Tongue (tissue), 3 donors: ENCODE measurements at places on chromosomes 5 and 9. TPM values are rescaled to one million over a fixed set of nuclear protein-coding genes. Genes with fewer than 3 reads are reported as not detected.

Gene ADAMTS12
- 28.7 TPM for total RNA-seq

Gene RGS7BP
- 2.2 TPM for total RNA-seq

Gene PCDHA1
- not detected for total RNA-seq

DNA sequence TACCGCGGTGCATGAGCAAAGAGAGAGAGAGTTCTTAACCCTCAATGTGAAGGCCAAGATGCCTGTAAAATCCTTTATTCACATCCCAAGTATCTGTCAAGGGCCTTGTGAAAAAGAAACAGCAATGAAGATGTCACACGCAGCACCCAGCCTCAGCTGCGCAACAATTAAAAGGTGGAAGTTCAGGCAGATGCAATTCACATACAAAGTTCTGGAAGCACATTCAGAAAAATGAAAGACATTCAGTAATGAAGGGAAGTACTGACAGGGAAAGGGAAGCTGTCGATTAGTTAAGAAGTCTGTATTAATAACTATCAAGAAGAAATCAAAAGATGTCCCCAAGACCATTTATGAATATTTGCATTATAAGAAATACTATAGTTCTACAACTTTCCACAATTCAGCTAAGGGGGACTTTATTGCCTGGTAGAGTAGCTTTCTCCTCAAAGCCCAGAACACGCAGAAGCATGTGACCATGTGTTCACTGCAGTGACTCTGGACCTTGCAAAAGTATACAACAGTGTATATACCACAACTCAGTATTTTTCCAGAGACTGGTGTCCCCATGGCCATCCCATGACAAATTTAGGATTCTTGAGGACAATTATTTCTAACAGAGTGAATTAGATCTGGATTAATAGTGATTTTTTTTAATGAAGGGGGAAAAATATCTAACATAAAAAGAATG lies 137.5 kb downstream of the CDK5RAP2 start:
- DNase-seq = peak; percentile 11

GRCh38 chr5:9160747-9161146 lies 385.1 kb downstream of the SEMA5A start:
- DNase-seq = no peak

DNA sequence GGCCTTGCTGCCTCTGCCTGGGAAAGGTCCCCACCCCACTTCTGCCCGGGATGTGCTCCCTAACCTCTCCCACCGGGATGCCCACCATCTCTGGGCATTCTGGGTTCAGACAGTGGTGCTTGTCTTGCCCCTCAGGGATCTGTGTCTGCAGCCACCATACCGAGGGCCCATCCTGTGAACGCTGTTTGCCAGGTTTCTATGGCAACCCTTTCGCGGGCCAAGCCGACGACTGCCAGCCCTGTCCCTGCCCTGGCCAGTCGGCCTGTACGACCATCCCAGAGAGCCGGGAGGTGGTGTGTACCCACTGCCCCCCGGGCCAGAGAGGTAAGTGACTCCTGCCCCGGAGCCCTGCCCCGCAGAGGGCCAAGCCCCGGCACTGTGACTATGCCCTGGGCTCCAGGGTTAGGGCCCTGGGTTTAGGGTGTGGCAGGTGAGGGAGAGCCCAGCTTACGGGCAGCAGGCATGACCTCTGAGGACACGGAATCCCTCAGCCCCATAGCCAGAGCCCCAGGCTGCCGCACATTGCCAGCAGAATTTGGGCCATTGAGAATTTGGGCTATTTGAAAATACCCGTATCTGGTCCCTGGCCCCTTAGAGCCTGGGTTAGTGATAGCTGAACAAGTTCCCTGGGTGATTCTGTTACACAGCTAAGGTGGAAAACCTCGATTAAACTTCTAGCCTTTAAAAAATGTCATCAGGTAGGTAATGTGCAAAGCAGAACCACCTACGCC lies 35.3 kb upstream of the AIF1L start:
- DNase-seq = no peak

Gene NUTM2F
- total RNA-seq = not detected

Gene CER1
- not detected for total RNA-seq

- no peak for DNase-seq
These were observed 126.3 kb downstream of the TLE1 start for GRCh38 chr9:81563020-81563407.

Gene TRIM36
- total RNA-seq = 1.8 TPM

GRCh38 chr9:134192951-134193731 lies 28.8 kb upstream of the RNU6ATAC start:
- DNase-seq = peak; percentile 51

DNA sequence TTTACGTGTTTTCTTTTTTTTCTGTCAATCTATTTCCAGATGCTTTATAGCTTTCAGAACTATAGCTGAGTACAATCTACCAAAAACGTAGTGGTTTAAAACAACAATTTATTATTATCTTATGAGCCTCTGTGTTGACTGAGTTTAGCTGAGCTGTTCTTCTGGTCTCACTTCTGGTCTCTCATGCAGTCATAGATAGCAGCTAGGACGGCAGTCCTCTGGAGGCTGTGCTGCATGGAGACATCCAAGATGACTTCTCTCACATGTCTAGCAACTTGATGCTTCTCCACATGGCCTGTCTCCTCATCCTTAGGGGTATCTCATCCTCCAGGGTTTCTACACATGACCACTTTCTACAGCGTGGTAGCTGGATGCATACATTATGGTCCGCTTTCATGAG lies 22.0 kb upstream of the RAD23B start:
- DNase-seq = no peak

DNA sequence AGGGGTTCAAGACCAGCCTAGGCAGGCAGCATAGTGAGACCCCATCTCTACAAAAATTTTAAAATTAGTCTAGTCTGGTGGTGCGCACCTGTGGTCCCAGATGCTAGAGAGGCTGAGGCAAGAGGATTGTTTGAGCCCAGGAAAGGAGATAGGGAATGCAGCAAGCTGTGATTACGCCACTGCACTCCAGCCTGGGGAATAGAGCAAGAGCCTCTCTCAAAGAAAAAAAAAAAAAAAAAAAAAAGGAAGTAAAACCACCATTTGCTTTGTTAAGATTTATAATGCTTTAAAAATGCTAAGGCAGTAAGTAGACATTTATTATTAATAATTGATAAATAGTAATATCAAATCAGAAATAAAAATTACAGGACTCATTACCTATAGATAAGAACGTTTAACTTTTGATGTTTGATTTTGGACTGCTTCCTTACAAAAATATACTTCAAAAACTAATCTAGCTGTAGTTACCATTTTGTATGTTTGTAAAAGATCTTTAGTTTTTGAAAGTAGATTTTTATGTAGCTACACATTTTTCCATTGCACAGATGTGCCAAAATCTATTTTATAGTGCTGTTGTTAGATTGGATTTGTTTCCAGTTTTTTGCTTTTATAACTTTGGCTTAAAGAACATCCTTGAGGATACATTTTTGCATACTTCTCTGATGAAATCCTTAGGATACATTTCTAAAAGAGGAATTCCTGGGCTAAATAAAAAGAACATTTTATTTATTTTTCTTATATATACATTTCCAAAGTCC lies 86.4 kb downstream of the INIP start:
- DNase-seq = peak; percentile 28

DNA sequence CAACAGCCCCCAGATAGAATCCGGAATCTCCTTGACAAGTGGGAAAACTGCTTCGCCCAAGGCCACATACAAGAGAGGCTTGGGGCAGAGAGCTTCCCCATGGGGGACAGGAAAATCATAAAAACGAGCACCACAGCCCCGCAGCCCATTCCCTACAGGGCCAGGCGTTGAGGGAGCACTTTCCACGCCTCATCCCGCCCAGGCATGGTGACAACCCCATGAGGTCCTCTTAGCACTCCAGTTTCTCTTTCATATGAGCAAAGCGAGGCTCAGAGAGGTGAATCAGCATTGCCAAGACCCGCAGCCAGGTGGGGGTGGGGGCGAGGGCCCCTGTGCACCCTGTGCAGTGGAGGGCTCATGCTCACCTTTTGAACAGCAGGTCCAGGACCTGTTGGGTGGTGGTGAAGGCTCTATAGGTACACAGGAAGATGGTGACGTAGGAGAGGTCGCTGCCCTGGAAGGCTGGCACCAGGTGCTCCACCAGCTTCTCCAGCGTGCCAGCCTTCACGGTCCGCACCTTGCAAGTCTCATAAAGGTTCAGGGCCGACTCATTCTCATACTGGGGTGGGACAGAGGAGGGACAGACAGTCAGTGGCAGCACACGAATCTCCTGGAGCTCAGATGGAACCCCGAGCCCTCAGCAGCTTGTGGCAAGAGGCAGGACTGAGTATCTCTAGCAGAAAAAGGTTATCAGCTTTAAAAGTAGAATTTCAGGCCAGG lies 10.9 kb downstream of the RALGDS start:
- DNase-seq = no peak

Gene CTXN3
- 4.6 TPM for total RNA-seq

Gene STPG3
- not detected for total RNA-seq

Gene TMED7
- total RNA-seq = 107 TPM

- no peak for DNase-seq
These were observed 22.6 kb upstream of the LMX1B start for GRCh38 chr9:126591083-126591482.

DNA sequence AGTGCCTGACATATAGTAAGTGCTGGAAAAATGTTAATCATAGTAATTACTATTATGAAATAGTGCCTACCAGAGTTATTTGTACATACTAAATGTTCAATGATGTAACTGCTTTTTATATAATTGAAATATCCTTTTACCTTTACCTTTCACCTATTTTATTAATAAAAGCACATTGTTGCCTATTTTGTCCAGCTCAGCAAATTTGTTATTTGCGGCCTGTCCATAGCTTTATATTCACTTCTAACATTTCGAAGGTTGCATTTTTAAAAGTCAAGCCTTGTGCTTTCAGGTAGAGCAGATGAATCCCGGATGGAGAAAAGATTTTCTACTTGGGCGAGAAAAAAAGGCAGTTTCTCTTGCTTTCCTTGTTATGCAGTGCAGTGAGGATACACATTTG lies 119.3 kb downstream of the TLE1 start:
- DNase-seq = no peak

GRCh38 chr9:92561374-92562330 lies 25.9 kb upstream of the ECM2 start:
- peak; percentile 59 for DNase-seq

- no peak for DNase-seq
These were observed 16.2 kb downstream of the PRRC2B start for GRCh38 chr9:131410044-131410491.

DNA sequence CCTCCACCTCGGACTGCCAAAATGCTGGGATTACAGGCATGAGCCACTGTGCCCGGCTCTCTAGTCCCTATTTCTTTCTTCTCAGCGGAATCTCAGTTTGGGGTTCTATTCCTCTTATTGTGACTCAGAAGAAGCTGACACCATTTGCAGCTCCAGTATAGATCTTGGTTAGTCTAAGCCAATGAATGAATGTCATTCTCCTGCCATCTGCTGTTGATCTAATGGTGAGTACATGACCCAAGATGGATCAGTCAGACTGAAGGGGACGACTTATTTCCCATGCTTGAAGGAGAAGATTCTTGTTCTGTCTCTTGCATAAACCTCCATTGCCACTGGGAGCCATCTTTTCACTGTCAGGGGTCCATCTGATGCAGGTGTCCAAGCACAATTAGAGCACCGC lies 76.0 kb upstream of the KLF9 start:
- no peak for DNase-seq

GRCh38 chr5:117255211-117256027 lies 680.8 kb upstream of the SEMA6A start:
- peak; percentile 28 for DNase-seq

DNA sequence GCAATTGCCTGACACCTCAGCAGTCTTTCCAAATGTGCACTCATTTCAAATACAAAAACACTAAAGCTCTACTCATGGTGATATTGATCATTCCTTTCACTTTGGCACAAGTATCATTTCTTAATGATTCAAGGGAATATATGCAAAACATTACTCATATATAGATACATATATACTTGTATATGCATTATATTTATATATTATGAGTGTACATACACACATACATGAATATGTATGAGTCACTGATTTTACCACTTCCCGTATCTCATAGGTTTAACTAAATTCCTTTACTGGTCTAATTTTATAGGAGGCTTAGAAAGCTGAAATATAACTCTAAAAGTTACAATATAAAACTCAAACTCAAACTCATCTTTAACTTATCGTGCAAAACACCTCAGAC lies 156.5 kb downstream of the CDH9 start:
- DNase-seq = no peak

- DNase-seq = no peak
These were observed 419.7 kb downstream of the CHSY3 start for GRCh38 chr5:130323804-130324454.

- DNase-seq = no peak
These were observed 39.3 kb upstream of the KIAA1958 start for GRCh38 chr9:112447283-112447761.

Gene FGF18
- 3.9 TPM for total RNA-seq

Gene IL3
- total RNA-seq = not detected

DNA sequence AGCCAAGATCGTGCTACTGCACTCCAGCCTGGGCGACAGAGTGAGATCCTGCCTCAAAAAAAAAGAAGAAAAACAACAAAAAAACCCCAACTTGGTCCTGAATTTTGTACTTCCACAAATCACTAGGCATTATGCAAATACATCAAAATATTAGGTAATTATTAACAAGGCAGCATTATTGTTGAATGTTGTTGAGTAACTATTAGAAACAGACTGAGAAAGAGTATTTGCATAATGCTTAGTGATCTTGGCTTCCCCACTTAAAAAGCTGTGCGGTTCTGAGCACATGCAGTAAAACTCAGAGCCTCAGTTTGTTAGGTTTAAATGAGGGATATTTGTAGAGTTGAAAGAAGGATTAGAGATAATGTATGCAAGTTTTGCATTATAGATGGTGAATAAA lies 64.2 kb downstream of the SCAMP1 start:
- no peak for DNase-seq

DNA sequence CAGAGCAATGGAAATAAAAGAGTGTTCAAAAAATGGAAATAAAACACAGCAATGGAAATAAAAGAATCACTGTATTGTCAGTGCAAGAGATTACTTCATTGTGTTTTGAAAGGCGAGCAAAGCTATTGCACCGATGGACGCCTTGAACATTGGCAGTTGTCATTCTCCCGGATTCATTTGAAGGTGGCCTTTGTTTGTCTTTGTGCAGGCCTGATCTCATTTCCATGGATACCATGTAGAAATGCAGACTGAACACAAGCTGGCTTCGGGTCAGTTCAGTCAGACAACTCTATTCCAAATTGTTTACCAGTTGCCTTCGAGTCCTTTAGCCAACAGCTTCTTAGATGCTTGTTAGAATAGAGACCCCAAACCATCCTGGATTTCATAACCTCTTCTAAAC lies 8.3 kb downstream of the ITGA2 start:
- DNase-seq = peak; percentile 21

- DNase-seq = no peak
These were observed 1.6 kb downstream of the WWC1 start for GRCh38 chr5:168292786-168293696.

GRCh38 chr9:131731237-131731636 lies 8.6 kb downstream of the RAPGEF1 start:
- no peak for DNase-seq

Gene LYRM7
- 22.1 TPM for total RNA-seq

DNA sequence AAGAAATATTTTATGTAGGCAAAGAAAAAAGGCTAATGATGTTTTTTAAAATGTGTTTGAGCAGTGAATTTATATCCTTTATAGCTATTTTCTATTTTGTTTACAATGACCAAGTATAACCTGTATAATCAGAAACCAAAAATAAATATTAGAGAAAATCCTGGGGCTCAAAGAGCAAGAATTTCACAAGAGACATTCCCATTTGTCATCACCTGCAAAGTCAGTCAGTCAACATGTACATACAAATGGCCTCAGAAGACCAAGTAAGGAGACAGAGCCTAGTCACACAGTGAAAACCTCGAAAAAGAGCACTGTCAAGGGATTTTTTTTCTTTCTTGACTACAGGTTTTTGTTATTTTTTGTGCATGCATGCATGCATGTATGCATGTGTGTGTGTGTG lies 231.4 kb downstream of the GLIS3 start:
- peak; percentile 40 for DNase-seq

Gene BTNL9
- total RNA-seq = 5.8 TPM

Gene IFNB1
- not detected for total RNA-seq
